NCI-H2029 treated with DMSO at 0.1 percent for 48 hours (cell line): ENCODE measurements at places on chromosomes 13 and 19.

DNA sequence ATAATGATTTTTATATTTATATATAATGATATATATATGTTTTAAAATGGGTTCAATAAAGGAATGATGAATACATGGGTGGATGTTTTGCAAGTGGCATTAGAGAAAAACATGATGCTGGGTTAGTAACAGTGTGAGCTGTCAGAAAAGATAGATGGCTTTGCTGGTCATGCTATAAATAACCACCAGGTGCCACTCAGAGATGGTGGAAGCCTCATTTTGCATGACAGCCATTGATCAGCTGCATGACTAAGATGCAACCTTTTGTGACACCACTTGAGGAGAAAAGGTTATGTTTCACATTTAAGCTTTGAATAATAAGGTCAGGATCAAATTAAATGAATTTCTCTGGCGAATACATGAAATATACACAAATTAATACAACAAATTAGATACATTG, 737.7 kb downstream of the PCDH9 start:
- DNase-seq: no peak

DNA sequence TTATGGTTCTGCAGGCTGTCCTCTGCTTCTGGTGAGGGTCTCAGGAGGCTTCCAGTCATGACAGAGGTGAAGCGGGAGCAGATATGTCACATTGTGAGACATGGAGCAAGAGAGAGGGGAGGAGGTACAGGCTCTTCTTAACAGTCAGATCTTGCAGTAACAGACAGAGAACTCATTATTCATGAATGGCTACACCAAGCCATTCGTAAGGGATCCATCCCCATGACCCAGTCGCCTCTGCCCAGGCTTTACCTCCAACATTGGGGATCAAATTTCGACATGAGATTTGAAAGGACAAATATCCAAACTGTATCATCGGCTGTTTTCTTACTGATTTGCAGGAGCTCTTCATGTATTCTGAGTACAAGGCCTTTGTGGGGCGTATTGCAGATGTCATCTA, 21.7 kb downstream of the ZNF507 start:
- DNase-seq: no peak

DNA sequence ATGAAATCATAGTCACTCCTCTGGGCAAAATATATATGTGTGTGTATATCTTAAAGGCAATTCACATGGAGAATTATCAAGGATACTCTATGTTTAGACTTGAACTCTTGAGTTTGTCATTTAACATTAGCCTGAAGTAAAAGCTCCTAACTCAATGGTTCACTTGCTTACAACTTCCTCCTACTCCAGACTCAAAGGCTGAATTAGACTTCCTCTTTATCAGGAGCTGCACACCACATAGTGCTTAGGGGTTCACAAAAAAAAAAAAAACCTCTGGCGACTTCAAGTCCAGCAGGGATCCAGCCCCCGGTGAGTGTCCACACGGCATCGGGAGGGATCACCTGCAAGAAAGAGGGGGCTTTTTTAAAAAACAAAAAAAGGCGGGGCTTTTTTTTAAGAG, 68.2 kb upstream of the LSM14A start:
- no peak for DNase-seq

DNA sequence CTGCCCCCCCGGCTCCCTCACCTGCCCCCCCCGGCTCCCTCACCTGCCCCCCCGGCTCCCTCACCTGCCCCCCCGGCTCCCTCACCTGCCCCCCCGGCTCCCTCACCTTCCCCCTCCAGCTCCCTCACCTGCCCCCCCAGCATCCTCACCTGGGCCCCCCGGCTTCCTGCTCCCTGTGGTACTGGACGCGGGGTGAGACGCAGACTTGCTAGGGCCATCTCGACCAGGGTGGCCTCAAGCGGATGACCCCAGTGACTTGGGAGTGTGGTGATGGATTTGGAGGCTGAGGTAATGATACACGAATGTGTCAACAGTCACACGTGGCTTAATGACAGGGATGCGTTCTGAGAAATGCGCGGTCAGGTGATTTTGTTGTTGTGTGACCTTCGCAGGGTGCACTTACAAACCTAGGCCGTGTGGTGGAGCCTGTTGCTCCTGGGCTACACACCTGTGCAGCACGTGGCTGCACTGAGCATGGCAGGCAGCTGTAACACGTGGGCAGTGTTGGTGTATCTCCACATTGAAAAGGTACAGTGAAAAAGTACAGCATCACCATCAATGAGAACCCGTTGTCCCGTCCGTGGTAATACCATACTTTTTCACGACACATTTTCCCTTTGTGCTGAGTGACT, 197.8 kb downstream of the TEX29 start:
- DNase-seq: peak; percentile 92

- no peak for DNase-seq
These were observed 67.8 kb upstream of the CSNK1A1L start for GRCh38 chr13:37173214-37173613.

GRCh38 chr13:26222520-26223046, 469 bp upstream of the RNF6 start:
- no peak for DNase-seq

GRCh38 chr13:110136660-110137585, 170.0 kb downstream of the COL4A1 start:
- DNase-seq: no peak

DNA sequence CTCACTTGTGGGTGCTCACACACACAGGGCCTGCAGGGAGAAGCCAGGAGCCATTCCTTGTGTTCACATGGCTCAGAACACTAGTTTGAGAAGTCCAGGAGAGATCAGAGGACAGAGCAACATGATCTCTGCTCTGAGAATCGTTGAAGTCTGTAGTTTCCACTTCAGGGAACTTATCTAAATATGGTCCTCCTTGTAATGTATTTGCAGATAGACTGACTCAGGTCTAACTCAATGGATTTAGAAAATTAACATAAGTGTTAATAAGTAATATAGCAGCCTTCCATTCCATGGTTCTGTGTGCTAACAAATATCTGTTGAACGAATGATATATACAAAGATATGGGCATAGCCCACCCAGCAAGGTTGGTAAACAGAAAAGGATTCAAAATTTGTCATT, 119.8 kb upstream of the STARD13 start:
- no peak for DNase-seq

- no peak for DNase-seq
These were observed 717.7 kb upstream of the SGCG start for GRCh38 chr13:22463089-22463488.

- no peak for DNase-seq
These were observed 2.3 kb upstream of the UPF3A start for GRCh38 chr13:114279146-114279545.

- DNase-seq: no peak
These were observed 21.4 kb downstream of the LCP1 start for GRCh38 chr13:46160471-46161066.

- DNase-seq: no peak
These were observed 10.2 kb downstream of the TRAPPC5 start for GRCh38 chr19:7690779-7691258.

DNA sequence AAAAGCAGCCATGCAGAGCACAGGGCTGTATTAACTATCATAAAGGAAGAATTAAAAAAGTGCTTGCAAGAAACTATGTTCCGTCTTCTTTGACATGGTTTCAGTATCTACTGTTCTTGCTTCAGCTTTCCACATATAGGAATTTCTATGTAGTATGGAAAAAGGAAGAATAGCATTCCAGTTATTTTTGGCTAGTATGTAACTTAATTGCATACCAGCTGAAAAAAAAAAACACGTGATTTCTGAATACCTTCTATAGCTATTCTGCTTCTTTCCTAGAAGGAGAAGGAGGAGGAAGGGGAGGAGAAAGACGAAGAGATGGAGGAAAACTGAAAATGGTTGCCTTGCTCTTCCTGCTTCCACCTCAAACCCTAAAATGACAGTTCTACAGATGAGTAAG, 619.0 kb downstream of the KCTD12 start:
- DNase-seq: no peak

DNA sequence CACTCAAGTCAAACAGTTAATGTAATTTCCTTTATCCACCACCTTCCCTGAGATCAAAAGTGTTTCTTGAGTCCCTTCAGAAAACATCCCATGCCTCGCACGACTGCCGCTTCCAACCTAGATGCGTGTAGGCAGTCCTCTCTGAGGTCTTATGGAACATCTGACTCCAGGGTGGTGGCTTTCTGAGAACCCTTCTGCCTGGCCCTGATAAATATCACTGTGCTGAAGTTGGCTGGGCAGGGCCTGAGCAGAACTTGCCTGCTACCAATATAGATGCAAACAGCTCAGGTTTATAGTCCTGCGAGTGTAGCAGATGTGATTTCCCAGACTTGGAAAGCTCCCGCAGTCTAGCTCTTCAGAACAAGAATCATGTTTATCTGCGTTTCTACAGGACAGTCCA, 61.1 kb upstream of the GPR12 start:
- DNase-seq: no peak

- peak; percentile 89 for DNase-seq
These were observed 4.5 kb downstream of the BCL3 start for GRCh38 chr19:44752816-44753625.

DNA sequence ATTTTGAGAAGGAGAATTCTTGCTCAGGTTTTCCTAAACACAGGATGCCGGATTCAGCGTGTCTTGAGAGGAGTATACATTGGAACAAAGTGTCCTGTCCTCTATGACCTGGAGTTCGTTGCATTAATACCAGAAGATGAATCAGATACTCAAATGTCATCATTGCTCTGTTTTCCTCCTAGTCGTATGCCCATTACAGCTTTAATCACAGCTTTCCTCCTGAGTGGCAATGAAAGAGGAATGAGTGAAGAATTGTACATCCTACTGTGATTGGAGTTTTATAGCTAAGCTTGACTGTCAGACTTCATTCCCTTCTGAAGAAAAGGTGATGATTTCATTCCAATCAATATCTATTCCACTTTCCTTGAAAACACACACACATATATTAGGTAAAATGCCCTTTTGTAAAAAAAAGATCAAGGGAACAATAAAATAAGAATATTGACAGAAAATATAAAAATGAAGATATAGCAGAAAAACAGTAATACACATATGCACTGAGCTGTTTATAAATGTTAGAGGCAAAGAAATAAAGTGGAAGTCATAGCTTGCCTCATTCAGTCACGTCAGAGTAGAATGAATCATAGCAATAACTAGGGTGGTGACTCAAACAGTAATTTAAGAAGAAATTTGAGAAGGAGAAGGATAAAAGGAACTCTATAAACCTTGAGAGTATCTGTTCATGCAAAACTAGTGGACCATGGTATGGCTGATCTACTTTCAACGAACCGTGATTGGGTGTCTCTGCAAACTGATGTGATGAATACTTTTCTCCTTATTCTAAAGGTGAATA, 501.5 kb downstream of the SUCLA2 start:
- no peak for DNase-seq

DNA sequence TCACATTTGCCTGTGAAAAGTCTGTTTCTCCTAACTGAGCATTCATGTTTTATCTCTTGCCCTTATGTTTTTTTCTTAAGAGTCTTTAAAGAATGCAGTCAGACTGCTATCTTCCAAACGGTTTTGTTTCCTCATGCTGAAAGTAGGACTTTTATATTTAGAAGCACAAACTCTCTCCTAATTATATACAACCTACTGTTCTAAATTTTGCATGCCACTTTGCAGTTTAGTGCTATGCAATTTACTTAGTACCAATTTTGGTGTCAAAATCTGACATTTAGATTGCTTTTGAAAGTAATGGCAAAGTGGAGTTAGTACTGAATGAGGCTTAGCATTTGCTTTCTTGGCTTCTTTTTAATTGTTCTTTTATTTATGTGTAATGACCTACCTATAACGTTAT, 55.1 kb upstream of the PCDH20 start:
- DNase-seq: no peak

GRCh38 chr13:42215578-42216421, 56.2 kb upstream of the AKAP11 start:
- no peak for DNase-seq

GRCh38 chr13:62033934-62034333, 618.3 kb upstream of the PCDH20 start:
- no peak for DNase-seq

DNA sequence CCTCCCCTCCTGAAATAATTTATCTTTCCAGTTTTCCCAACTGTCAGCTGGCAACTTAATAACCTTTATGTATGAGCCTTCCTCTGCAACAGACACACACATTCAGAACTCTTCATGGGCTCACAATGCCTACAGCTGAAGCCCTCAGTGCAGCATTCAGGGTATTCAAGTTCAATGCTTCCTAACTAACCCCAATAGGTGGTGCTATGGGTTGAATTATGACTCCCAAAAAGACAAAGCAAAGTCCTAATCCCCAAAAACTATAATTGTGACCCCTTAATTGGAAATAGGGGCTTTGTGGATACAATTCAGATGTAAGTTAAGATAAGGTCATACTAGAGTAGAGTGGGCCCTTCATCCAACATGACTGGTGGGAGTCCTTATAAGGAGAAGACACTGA, 202.2 kb downstream of the SUCLA2 start:
- DNase-seq: no peak

DNA sequence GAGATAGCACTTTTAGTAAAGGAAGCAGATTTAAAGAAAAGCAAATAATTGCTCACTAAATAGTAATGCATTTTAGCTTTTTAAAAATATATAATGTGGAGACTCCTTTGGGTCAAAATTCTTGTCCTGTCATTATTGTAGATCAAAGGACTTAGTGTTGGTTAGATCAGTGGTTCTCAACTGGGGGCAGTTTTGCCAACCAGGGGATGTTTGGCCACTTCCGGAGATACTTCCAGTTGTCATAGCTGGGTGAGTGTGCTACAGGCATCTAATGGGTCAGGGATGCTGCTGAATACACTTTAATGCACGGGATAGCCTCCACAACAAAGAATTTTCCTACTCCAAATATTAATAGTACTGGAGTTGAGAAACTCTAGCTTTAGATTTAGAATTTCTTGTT, 126.8 kb downstream of the LMO7 start:
- no peak for DNase-seq

DNA sequence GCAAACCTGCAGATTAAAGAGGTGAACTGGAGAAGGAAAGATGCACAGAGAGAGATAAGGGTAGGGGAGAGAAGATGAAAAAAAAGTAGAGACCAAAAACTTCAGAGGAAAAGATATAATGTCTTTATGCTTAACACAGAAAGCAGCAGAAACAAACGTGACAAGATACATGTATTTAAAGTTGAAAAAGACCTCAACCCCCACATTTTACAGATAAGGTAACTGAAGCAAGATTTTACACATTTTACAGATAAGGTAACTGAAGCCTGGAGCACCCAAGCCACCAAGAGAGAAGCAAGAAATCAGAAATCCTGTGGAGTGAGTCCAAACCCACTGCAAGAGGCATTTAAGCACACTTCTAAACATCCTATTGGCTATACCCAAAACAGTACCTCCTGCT, 185.3 kb downstream of the TBC1D4 start:
- no peak for DNase-seq

GRCh38 chr13:33493672-33494365, 208.3 kb upstream of the STARD13 start:
- no peak for DNase-seq

DNA sequence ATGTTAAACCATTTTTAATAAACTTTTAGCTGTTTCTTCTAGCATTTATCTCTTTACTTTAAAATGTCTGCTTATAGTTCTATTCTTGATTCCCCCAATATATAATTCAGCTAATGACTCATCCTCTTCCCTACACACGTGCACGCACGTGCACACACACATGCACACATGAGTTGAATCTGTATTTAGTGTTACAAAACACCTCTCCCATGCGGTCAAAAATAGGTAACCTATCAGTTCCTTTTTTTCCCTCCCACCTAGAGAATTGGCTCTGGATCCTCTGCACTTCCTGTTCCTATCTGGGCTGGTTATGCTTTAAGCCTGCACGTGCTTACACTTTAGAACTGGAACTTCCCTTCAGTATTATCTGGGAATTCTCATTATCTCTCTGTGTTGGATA, 144.1 kb downstream of the PAN3 start:
- DNase-seq: no peak

- DNase-seq: no peak
These were observed 248.8 kb upstream of the KLHL1 start for GRCh38 chr13:70357031-70357430.
